CD4-positive, CD25-positive, alpha-beta regulatory T cell (primary cell): ENCODE measurements at places on chromosomes 16 and 17.
A peak's percentile ranks its signal among the peaks of the same experiment; 100 is the strongest.

DNA sequence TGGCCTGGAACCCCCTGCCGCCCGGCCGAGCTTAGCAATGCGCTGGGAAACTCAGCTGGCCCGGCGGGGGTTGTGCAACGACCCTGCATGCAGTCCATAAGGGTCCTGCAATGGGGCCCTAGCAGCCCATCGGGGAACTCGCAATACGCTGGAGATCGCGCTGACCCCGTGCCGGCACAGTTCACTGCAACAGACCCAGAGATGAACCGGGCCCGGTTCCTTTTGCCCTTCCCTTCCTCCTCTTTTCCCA, 375 bp downstream of the SLC25A11 start:
- no peak for DNase-seq

DNA sequence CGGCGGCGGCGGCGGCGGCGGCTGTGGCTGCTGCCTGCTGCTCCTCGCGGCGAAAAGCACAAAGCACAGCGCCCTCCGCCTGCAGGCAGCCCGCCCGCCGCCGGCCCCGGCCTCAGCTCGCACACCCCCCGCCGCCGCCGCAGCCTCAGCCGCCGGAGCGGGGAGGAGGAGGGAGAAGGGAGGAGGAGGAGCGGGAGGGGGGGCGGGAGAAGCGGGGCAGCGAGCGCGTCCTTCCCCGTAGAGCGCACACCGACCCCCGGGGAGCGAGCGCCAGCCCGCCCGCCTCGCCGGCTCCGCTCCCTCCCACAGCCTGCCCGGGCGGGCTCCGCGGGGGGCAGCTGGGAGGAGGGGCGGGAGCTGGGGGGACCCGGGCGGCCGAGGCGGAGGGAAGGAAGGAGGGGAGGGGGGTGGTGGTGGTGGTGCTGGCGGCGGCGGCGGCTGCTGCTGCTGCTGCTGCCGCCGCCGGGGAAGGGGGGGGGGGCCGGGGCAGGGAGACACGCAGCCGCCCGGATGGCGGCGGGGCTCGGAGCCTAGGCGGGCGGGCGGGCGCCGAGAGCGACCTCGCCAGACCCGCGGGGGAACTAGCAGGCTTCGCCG, at the start of gene UBTF:
Gene UBTF (minus strand): TSS at position 60 of the 597 bp plus-strand sequence. CDS start 1,446 bp downstream, outside the sequence.
- DNase-seq: peak; percentile 65

DNA sequence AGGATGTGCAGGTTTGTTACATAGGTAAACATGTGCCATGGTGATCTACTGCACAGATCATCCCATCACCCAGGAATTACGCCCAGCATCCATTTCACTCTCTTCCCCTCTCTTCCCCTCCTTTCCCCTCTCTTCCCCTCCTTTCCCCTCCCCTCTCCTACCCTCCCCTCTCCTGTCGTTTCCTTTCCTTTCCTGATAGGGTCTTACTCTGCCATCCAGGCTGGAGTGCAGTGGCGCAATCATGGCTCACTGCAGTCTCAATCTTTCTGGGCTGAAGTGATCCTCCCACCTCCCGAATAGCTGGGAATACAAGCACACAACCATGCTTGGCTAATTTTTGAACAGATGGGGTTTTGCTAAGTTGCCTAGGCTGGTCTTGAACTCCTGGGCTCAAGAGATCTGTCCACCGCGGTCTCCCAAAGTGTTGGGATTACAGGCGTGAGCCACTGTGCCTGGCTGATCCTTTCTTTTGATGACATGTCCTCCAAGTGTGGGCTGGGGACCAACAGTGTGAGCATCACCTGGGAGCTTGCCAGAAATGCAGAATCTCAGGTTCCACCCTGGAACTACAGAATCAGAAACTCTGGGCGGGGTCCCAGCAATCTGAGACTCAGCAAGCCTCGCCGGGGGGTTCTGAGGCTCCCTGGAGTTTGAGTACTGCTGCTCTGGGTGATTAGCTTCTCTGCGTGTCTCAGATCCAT, 10.8 kb downstream of the ATP2C2 start:
- DNase-seq: no peak

- DNase-seq: no peak
These were observed 3.1 kb downstream of the SIAH1 start for GRCh38 chr16:48382131-48382530.

GRCh38 chr16:79612207-79612606, 11.7 kb upstream of the MAF start:
- no peak for DNase-seq

- DNase-seq: peak; percentile 71
These were observed 31.8 kb downstream of the TMEM235 start for GRCh38 chr17:78263063-78263735.

DNA sequence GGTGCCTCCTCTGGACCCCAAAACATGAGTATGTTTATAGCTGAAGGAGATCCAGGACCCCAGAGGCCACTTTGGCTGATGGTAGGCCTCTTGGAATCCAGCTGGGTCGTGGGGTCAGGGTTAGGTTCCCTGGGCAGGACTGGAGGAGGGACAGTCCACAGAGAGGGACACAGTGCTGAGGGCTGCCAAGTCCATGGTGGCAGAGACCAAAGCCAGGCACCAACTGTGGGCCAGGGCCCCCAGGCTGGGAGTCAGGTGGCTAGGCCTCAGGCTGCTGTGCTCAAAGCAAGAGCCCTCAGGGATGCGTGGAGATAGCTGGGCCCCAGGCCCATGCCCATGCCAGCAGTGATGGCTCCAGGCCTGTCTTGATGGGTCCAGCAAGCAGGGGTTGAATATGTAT, 44.1 kb downstream of the RAB11FIP4 start:
- no peak for DNase-seq

DNA sequence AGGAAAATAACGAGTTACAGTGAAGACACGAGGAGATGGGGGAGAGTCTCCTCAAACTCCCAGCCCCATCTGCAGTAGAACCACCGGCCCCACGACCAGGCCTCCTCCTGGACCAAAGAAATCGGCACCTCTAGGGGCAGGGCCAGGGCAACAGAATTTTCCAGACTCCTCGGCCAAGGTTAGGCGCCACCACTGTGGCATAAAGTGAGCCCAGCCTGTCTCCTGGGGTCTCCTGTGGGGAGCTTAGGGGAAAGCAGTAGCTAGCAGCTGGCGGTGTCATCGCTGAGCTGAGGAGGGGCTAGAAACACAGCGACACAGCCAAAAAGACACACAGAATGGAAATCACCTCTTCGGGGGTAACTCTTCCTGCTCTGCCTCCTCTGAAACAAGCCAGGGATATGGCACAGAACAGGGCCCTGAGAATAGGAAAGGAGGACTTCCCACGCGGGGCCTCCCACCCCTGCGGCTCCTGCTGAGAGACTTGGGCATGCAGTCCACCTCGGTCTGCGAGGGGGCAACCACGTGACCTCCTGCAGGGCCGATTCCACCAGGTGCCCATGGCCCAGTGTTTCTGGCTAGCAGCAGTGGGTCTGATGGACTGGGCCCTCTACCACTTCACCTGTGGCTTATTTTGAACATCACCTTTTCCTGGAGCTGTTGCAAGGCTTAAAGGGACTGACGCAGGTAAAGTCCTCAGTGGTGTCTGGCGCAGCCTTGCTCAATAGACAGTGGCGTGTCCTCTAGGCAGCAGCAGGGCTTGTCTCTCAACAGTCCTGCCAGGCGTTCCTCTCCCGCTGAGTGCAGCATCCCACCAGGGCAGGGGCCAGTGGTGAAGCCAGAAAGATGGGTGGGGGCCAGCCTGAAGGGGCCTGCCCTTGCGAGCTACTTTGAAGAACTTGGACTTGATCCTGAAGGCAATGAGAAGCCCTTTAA, 6.7 kb upstream of the GINS2 start:
- DNase-seq: no peak

DNA sequence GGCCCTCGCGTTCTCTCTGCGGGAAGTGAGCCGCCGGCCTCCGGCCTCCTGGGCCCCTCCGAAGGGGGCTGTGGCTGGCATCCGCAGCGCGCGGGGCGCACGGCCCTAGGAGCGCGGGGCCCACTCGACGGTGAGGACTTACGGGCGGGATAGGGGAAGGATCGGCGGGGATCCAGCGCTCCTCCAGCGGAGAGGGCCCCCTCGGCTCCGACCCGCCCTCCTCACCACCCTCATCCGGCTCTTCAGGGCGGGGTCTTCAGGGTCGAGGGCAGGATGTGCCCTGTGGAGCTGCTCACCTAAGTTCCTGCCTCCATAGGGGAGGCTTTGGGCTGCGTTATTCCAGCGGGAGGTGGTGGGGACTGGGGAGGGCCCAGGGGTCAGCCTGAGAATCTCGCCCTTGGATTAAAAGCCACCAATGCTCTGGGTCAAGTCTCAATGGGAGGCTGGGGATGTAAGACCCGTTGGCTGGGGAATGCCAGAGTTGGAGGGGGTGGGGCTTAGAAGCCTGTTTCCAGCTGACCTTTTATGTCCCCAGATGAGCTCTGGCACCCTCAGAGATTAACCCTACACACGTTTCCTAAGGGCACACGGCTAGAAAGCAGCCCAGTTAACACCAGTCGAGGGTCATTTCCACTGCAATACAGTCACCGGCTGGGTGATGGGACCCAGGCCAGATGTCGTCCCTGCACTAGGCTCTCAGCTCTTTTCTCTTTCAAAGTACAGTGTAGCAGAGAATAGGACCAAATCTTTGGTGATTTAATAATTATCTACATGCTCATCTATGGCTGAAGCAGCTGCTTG, 13.4 kb downstream of the TBX2 start:
- DNase-seq: no peak

GRCh38 chr17:31919802-31920525, 16.8 kb upstream of the SUZ12 start:
- no peak for DNase-seq

GRCh38 chr17:3033741-3034577, 29.4 kb downstream of the OR1D5 start:
- DNase-seq: no peak

DNA sequence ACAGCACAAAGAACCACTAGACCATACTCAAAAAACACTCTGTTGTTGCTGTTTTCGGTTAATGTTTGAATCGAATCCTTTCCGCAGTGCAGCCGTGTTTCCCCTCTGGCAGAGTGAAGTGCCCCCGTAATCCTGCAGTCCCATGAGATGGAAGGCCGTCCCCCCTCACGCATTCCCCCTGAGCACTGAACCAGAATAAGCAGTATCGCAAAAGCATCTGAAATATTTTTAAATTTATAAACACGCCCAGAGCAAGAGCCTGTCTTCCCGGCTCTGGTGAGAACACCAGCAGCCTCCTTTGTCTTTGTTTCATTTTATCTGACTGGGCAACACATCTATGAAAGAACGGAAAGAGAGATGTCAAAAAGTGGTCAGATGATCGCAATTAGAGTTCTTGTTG, 121.0 kb upstream of the ADAMTS18 start:
- no peak for DNase-seq

- DNase-seq: peak; percentile 46
These were observed 3.7 kb downstream of the HPR start for GRCh38 chr16:72066747-72067146.

- no peak for DNase-seq
These were observed 1.2 kb downstream of the ZNF500 start for GRCh38 chr16:4765511-4766474.

DNA sequence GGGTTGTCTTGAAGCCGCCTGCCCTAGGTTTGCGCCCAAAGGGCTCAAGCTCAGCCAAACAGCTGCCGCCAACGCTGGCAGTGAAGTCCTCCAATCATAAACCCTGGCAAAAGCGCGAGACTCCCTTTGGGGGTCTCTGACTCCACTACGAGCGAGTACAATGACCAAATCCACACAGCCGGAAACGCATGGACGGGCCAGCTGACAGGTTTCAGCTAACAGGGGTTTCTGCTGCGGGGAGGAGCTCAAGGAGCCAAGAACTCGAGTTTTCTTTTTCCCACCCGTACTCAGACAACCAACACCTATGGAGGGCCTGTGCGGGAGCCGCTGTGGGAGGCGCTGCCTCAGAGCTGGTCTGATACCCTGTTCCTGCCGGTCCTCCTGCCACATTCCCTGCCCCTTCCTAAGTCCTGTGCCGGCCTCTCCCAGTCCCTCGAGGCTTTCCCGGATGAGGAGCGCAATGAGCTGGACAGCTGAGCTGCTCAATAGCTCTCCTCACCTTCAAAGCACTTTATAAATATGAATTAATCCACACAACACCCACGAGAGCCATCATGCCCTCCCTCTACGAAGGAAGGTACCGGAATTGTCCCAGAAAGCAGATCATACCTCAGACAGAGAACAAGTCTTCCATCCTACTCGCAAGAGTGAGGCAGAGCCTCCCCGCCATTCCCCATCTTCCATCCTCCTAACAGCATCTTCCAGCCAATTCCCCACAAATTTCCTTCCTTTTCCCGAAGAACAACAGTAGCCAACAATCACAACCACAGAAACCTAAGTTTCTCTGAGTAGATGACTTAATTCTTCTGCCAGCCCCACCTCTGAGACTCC, 6.1 kb downstream of the ABR start:
- no peak for DNase-seq

DNA sequence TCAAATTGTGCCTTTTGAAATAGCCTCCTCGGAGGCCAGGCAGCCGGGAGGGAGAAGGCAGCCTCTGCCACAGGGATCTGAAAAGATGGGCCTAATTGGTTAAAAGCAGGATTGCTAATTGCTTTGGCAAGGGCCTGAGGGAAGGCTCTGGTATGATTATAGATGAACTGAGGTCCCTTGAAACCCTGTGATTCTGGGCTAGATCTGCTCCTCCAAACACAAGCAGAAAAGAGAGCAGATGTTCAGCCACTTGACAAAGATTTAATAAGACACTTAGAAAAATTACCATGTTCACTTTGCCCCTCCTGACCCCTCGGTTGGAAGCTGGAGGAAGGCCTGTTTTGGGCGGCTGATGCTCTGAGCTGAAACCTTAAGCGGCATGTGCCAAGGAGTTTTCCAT, 209.5 kb upstream of the MPHOSPH6 start:
- DNase-seq: no peak

GRCh38 chr17:21218101-21218500, 4.1 kb upstream of the TMEM11 start:
- DNase-seq: no peak

DNA sequence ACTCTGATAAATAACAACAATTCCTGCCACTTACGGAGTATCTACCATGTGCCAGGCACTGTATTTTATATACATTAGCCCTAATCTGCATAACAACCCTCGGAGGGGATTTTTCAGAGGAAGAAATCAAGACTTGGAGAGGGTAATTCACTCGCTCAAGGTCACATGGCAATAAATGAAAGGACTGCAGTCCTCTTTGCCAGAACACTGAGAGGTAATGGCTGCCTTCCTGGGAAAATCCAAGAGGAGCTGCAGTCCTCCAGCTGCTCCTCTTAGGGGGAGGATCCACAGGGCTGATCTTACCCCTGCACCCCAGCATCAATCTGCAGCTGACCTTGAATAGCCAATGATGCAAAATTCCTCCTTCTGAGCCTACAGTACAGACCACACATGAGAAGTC, 114.1 kb upstream of the RPL38 start:
- DNase-seq: no peak

DNA sequence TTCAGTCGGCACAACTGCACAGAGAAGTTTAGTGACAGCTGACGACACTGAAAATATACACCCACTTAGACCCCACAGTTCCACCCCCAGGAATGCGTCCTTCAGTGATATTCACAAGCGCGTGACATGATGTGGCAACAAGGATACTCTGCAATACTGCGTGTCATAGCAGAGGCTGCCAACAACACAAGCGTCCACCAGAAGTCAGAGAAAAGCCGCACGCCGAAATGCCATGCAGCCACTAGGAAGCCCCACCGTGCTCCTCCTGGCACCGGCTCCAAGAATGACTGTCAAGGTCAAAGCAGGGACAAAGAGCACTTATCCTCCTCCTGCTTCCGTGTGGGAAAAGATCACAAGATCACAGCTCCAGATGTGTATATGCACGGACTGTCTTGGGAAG, 3.5 kb downstream of the ATP2A3 start:
- no peak for DNase-seq

- DNase-seq: no peak
These were observed 176.5 kb downstream of the IRF8 start for GRCh38 chr16:86075488-86075785.
